G401 (cell line): ENCODE measurements at places on chromosomes 6 and 20.
A peak's percentile ranks its signal among the peaks of the same experiment; 100 is the strongest.

DNA sequence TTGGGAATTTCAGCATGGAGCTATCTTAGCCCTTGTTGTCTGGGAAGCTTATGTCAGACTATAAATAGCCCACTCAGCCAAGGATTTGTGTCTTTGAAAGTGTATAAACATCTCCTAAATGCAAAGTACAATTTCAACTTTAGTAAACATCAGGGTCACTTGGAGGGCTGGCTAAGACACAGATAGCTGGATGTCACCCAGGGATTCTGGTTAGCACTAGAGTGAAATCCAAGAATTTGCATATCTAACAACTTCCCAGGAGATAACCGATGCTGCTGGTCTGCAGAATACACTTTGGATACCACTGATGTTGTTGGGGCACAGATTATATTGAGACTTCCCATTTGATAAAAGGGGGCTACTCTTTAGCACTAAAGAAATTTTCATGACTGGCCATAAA lies 130.9 kb downstream of the PAX1 start:
- no peak for DNase-seq

DNA sequence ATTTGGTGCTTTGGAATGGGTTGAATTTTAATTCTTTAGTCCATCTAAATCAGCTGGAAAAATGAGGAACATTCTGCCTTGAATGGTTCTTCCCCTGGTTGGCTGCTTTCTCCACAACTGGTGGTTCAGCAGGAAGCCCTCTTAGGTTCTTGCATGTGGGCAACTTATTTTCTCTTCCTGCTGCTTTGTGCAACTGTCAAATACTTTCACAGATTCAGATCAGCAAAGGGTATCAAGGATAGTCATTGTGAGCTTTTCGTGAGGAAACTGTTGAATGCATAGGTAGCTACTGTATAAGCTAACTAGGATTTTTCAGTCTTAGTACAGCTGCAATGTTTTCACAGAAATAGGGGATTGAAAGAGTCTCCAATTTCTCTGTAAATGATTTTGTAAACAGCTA lies 72.9 kb upstream of the MRAP2 start:
- DNase-seq, result no peak

DNA sequence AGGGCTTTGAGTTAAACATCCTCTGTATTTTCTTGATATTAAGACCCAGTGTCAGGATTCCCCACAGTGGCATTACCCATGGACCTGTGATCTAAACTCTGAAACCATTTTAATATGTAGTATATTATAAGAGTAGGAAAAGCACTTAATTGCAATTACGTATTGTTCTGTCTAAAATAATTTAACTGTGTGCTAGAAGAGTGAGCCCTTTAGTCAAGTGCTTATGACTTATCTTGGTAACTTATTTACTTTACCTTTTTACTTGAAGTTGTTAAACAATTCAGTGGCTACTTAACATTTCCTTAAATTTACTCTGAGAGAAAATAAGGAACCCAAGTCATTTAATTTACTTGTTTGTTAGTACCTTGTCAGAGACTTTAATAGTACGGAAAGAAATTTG lies 173.6 kb downstream of the CDKAL1 start:
- DNase-seq, result no peak

DNA sequence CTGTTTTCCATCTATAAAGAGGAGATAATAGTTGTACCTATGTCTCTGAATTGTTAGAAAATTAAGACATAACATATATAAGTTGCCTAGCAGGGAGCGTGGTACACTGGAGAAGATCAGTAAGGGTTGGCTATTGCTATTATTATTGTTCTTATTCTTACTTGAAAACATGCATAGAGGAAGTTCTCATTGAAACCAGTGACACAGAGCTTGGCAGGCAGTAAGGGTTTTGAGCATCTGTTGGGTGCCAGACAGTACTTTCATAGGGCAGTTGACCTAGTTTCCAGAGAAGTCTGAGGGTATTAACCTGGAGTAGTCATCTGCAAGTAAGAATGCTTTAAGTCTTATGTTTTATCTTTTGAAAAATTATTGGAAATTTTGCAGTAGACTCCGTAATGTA lies 13.3 kb upstream of the SGK1 start:
- DNase-seq, result peak; percentile 78

DNA sequence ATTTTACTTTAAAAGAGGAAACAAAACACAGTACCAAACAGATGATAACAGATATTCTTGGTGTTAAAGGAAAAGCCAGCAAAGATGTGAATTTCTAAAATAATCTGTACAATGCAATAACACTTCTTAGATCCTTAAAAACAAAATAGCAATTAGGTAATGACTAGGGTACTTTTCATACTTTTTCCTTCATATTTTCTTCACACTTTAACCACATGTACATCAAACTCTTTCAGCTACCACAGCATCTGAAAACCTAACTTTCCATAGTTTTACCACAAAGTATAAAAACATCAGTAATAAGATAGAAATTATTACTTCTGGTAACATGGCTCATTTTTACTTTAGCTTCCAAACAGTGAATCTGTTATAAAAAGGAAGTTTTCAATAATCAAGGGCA lies 141.3 kb downstream of the MMS22L start:
- DNase-seq, result no peak
